ENCODE measurements at places on chromosomes 13 and 19.

GRCh38 chr13:48853728-48854102 lies 122.0 kb upstream of the FNDC3A start:
- no peak for DNase-seq

DNA sequence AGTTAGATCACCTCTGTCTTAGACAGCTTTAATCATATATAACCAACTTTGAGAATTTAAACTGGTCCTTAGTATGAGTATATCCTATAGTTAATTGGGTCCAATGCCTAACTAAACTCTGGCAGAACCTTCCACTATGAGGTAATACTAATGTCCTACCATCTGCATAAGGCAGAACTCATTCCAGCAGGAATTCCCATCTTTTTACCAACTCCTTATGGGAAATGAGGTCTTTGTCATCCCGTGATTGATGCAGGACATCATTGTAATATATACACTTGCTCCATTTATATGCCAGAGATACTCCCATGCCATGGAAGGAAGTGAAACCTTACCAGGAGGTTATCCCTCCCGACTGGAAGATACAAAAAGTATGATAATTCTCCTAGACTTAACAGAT lies 2.8 kb downstream of the KCTD4 start:
- no peak for DNase-seq

- peak; percentile 22 for DNase-seq
Measured at GRCh38 chr19:33186431-33187182, 7.5 kb upstream of the LRP3 start.

DNA sequence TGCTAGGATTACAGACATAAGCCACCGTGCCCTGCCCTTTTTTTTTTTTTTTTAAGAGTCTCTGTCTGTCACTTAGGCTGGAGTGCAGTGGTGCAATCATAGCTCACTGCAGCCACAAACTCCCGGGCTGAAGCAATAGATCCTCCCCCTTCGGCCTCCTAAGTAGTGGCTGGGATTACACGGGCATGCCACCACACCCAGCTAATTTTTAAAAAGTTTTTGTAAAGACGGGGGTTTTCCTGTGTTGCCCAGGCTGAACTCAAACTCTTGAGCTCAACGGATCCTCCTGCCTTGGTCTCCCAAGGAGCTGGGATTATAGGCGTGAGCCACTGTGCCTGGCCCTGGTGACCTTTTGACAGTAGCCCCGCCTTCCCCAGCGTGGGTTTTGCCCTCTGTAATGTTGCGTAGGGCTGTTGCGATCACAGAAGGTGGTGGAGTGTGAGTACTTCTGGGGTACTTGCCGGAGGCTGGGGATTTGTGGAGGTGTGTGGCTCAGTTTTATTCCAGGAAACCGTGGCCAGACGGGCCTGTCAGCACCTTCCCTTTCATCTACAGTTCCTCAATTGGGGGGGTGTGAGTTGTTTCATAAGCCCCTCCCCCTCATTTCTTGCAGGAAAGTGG lies 11.6 kb upstream of the RETN start:
- no peak for DNase-seq

DNA sequence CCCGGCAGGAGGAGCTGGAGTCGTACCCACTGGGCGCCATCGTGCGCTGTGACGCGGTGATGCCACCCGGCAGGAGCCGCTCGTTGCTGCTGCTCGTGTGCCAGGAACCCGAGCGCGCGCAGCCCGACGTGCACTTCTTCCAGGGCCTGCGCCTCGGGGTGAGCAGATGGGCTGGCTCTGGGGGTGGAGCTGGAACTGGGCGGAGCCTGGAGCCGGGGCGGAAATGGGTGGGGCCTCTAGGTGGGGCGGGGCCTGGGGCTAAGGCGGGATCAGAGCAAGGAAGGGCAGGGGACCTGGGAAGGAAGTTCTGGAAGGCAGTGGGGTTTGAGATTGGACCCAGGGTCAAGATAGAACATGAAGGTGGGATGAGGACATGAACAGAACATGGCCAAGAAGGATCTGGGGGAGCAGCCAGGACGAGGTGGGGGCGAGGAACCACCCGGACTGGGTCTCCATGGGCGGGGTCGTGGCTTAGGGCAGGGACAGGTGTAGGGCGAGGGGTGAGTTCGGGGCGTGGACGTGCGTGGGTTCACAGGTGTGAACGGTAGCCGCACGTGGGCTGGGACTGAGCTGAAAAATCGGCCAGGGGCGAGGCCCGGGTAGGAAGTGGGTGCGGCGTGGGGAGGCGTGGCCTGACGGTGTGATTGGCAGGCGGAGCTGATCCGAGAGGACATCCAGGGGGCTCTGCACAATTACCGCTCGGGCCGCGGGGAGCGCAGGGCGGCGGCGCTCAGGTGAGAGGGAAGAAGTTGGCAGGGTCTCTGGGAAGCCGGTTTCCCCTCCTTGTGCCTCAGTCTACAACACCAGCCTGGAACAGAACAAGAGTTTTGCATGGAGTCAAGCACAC lies 4.7 kb downstream of the EPS8L1 start:
- peak; percentile 98 for DNase-seq

- DNase-seq, result no peak
Measured at GRCh38 chr19:28067882-28068281, 1145.1 kb downstream of the UQCRFS1 start.
